ENCODE measurements at places on chromosomes 1 and 21. TPM values are rescaled to one million over a fixed set of nuclear protein-coding genes. Genes with fewer than 3 reads are reported as not detected.

DNA sequence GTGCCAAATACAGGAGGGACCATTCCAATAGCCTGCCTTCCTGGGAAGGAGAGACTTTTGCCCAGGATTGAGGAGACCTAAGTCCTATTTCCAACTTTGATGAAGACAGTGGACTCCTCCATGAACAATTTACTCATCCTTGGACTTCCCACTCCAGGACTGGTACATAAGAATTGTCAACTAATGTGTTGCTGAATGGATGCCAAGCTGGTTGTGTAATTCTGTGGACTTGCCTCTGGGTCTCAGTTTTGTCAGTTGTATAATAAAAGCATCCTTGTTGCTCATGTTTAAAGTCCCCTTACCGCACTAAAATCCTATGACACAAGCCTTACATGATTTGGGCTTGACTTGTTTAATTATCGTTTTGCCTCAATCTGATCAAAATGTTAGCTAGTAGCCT lies 13.2 kb upstream of the ZP4 start:
- no peak overlapping the region for H3K27ac ChIP-seq
- peaks cover 8% of the 10 kb centered on the region for H3K4me1 ChIP-seq
- H3K36me3 ChIP-seq = no peaks in the 10 kb centered on the region
- no peak overlapping the region for H3K4me3 ChIP-seq
- H3K27me3 ChIP-seq = no peaks in the 10 kb centered on the region
- no peak for DNase-seq

DNA sequence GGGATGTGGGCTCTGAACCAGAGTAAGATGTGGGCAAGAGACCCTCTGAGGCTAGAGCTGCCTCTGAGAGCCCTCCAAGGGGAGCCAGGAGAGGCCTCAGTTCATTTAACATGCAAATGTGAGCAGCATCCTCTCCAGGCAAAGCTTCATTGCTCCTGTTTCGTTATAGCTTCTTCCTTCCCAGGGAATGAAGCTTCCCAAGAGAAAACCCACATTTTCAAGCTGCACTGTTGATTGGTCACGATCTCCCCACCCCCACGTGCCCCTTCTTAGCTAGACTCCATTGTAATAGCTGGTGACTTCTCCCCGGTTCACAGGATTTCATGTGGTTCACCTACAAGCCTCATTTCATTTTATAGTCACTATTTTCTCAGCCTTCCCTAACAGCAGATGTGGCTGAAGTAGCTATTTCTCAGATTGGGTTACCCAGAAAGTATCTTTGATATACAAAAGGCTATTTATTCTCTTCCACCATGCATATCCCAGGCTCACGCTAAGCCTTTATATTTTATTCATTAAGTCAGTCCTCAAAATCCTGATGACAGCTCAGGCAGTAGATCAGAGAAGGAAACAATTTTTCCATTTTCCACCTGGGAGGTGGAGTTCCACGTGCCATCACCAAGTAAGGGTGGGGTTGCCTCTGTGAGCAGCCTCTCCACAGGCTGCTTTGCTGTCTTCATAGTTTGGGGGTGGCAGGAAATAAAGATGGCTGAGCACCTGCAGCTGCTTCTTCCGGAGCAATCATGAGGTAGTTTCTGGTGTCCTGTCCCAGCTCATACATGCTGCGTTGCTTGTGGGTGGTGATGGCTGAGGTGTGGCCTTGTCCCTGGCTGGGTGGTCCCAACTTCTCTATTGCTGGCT lies 178.3 kb upstream of the RAB4A start:
- no peak overlapping the region for H3K4me3 ChIP-seq
- peaks cover 6% of the 10 kb centered on the region for H3K36me3 ChIP-seq
- no peaks in the 10 kb centered on the region for H3K27me3 ChIP-seq
- H3K4me1 ChIP-seq = peaks cover 28% of the 10 kb centered on the region

DNA sequence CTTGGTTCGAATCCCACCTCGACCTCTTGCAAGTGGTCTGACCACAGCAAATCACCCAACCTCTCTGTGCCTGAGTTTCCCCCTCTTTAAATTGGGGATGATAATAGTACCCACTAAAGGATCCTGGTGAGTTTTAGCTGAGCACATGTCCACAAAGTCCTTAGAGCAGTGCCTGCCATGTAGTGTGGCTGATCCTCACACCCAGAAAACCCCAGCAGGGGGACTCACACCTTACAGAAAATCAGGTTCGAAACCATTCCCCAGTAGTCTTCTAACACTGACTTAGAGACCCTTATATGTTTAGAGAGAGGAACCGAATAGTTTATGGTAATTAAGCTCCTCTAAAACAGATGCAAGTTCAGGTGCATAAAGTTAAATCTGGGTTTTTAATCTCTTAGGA lies 89.0 kb downstream of the CAMTA1 start:
- no peak overlapping the region for H3K4me3 ChIP-seq
- DNase-seq = no peak
- H3K27ac ChIP-seq = no peak overlapping the region

GRCh38 chr1:212062832-212063438 lies 27.4 kb downstream of the DTL start:
- peaks cover 19% of the 10 kb centered on the region for H3K4me1 ChIP-seq
- no peaks in the 10 kb centered on the region for H3K27me3 ChIP-seq
- no peak for DNase-seq
- H3K27ac ChIP-seq = no peak overlapping the region
- no peak overlapping the region for H3K4me3 ChIP-seq

CLIC6 gene
- total RNA-seq = 0.42 TPM
